WTC11 (cell line): ENCODE measurements at places on chromosomes 5 and 9. TPM values are rescaled to one million over a fixed set of nuclear protein-coding genes. Genes with fewer than 3 reads are reported as not detected.

DNA sequence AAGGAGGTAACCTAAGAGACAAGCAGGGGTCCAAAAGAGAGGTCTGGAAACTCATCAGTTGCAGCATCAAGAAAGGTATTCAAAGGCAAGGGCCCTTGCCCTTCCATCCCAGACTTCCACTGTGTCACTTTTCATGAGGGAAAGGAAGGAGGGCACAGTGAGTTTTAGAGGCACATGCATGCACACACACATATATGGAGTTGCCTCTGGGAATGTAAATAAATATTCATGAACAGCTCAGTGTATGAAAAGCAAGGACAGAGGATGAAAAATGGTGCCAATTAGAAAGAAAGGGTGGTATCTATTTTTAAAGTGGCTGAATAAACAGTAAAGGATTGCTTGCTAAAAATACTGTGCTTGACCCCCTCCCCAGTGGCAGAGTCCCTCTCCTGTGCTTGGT is 105.3 kb upstream of the LRRTM2 start:
- H3K27me3 ChIP-seq, result no peaks in the 10 kb centered on the region; the same call in 1 of the 2 replicates
- peaks cover 20% of the 10 kb centered on the region for H3K4me1 ChIP-seq
- H3K36me3 ChIP-seq, result no peaks in the 10 kb centered on the region
- H3K27ac ChIP-seq, result no peak overlapping the region

GRCh38 chr9:77975806-77976205 is 55.8 kb downstream of the GNAQ start:
- no peak overlapping the region for H3K4me3 ChIP-seq
- no peak for DNase-seq
- H3K27ac ChIP-seq, result 0 out of 2 replicates have a peak overlapping the region, but pooled peaks have one; percentile 8

- H3K4me3 ChIP-seq, result no peak overlapping the region
- no peak for DNase-seq
- no peaks in the 10 kb centered on the region for H3K27me3 ChIP-seq
- peaks cover 12% of the 10 kb centered on the region for H3K36me3 ChIP-seq
- H3K27ac ChIP-seq, result no peak overlapping the region
- peaks cover 28% of the 10 kb centered on the region for H3K4me1 ChIP-seq
Measured at GRCh38 chr9:4904322-4905134, 80.5 kb upstream of the JAK2 start.

DNA sequence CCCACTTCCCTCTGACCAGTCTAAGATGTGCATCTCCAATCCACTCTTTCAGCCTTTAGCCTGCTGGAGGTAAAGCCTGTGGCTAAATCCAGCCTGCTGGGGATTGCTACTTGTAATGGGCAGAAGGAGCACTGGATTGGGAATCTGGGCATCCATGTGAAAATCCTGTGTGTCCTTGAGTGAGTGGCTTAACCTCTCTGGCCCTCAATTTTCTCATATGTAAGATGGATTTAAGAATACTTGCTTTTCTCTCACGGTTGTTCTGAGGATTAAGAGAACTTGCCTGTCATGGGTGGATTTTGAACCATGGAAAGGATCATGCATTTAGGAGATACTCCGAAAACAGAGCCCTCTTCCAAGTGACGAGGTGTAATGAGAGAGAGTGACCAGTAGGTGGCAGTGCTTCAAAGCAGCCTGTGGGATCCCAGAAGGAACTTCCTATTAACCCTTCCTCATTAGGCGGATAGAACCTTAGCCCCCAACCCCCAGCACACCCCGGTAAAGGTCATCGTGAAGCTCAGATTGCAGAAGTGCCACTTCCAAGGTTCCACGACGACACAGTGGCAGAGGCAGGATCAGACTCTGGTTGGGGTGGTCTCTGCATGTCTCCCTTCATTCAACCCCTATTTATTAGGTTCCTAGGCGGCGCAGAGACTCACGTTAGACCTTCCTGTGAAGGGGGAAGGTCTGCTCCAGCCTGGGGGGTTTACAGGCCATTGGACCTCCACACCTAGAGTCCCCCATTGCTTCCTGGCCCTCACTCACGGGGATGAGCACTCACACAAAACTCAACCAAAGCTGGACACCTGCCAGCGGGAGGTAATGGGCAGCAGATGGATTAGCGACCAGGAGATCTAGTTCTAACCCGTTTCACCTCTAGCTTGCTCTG is 68.7 kb upstream of the ZNF618 start:
- peaks cover 7% of the 10 kb centered on the region; the same call in 1 of the 2 replicates for H3K4me1 ChIP-seq
- H3K27ac ChIP-seq, result no peak overlapping the region
- no peak overlapping the region for H3K4me3 ChIP-seq
- peak; percentile 67 for DNase-seq
- H3K36me3 ChIP-seq, result no peaks in the 10 kb centered on the region

DNA sequence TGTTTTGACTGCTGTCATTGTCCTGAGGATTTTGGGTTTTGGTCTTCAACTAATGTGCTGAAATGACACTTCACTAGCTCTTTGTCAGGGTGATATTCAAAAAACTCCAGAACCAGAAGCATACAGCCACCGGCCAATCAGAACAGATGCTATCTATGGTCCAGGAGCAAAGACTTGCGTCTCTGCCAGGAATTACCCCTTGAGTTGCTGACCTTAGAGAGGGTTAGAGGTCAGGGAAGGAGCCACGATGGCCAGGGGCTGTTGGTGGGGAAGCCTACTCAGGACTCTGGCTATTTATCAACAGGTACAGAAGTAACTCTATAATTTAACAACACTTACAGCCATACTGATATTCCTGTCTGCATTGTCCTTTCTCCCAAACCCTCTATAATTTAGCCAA is 356.8 kb downstream of the EFNA5 start:
- no peaks in the 10 kb centered on the region for H3K27me3 ChIP-seq
- peaks cover 6% of the 10 kb centered on the region for H3K4me1 ChIP-seq
- no peak overlapping the region for H3K4me3 ChIP-seq
- H3K36me3 ChIP-seq, result no peaks in the 10 kb centered on the region

Gene SMIM15
- total RNA-seq, result 41.9 to 43.3 TPM (median 42.5 TPM) in 3 replicates

Gene LHX3
- 0.11 TPM in 1 of 3 replicates, not detected in the others for total RNA-seq

DNA sequence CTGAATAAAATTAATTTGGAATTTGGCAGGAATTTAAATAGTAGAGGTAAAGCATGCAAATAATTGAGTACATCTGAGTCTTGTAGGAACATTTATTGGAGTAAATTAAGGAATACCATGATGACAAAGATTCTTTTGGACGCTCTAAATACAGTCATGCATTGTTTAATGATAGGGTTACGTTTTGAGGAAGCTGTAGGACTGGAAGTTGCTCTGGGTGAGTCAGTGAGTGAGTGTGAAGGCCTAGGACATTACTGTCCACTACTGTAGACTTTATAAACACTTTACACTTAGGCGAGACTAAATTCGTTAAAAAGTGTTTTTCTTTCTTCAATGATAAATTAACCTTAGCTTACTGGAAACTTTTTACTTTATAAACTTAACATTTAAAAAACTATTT is 113.0 kb downstream of the FAM170A start:
- H3K36me3 ChIP-seq, result no peaks in the 10 kb centered on the region
- H3K27me3 ChIP-seq, result no peaks in the 10 kb centered on the region
- 0 out of 2 replicates have a peak, but pooled peaks cover 2% of the 10 kb centered on the region for H3K4me1 ChIP-seq
- no peak overlapping the region for H3K4me3 ChIP-seq
- H3K27ac ChIP-seq, result no peak overlapping the region

- peaks cover 9% of the 10 kb centered on the region for H3K4me1 ChIP-seq
- no peak for DNase-seq
- H3K27ac ChIP-seq, result no peak overlapping the region
- H3K36me3 ChIP-seq, result no peaks in the 10 kb centered on the region
- H3K4me3 ChIP-seq, result no peak overlapping the region
Measured at GRCh38 chr5:107954254-107954653, 283.5 kb upstream of the EFNA5 start.

Gene ZBTB43
- 13.6 to 23.8 TPM (median 14.7 TPM) in 3 replicates for total RNA-seq

DNA sequence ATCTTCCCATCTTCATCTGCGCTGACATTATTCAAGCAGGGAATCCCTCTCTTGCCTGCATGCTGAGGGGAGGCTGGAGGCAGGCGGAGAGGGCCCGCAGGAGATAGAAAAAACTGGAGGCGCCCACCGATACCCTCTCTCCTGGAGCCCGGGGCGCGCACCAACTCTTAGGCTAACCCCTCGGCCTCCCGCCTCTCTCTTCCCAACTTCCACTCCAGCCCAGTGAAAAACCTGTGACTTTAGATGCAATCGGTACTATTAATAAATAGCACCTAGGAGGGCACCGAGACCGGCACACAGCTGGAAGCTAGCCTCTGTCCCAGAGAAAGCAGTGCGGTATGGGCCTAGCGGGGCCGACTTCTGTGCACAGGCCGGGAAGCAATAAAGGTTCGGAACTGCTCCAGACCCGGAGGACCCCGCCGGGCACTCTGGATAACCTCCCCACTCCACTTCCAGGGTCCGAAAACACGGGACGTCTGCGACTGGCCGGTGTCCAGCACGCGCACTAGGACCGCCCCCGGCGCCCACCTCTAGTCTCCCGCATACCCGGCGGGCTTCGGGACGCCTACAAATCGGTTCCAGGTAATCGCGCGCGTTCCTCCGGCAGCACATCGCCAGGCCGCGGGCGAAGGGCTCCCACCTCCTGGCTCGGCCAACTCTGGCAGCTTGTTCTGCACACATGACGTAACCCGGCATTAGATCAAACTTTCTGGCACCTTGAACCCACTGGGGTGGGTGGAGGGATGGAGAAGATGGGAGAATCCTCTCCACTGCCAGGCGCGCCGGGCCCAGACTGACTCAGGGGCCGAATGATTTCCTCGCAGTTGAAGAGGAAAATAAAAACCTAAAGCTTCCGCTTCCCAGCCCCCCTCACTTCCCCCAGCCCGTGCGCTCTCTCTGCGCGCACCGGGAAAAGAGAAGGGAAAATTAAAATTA is 1.4 kb downstream of the EFNA5 start:
- no peaks in the 10 kb centered on the region for H3K36me3 ChIP-seq
- peaks cover 26% of the 10 kb centered on the region for H3K4me1 ChIP-seq
- peak overlapping the region; percentile 92 for H3K4me3 ChIP-seq
- H3K27me3 ChIP-seq, result peaks cover 36% of the 10 kb centered on the region

- H3K36me3 ChIP-seq, result no peaks in the 10 kb centered on the region
- no peak overlapping the region for H3K27ac ChIP-seq
- no peak overlapping the region for H3K4me3 ChIP-seq
- H3K4me1 ChIP-seq, result no peaks in the 10 kb centered on the region
- no peaks in the 10 kb centered on the region for H3K27me3 ChIP-seq
- DNase-seq, result no peak
Measured at GRCh38 chr5:128224336-128224735, 140.8 kb downstream of the SLC12A2 start.

DNA sequence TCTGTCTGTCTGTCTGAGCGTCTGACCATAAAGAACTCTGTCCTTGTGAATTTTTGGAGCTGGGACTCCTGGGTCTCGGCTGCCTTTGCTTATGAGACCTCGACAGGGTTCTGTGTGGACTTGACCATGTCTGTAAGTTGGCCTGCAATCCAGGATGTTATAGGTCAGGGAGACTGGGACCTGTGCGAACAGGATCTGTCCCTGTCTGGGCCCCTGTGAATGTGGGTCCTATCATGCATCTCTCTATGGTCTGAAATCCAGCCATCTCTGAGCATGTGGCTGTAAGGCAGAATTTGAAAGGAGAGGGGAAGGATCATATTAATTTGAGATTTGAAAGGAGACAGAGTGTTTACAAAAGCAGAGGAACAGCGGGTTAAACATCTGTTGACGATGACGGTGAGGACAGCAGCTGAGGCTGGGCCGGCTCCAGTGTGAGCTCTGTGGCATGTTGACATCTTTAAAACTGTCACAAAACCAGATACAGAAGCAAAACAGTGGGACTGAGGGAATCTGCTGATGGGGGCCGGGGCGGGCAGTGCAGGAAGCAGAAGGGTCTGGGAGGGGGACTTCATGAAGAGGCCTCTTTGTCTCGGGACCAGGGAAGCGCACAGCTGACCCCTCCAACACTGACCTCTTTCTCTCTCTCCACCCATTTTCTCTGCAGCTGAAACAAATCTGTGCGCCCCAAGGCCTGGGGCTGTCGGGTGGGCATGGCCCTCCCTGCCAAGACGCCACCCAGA is 19.1 kb upstream of the MVB12B start:
- no peaks in the 10 kb centered on the region for H3K36me3 ChIP-seq
- H3K4me3 ChIP-seq, result no peak overlapping the region
- DNase-seq, result no peak
- H3K27ac ChIP-seq, result no peak overlapping the region
- H3K4me1 ChIP-seq, result 0 out of 2 replicates have a peak, but pooled peaks cover 2% of the 10 kb centered on the region

DNA sequence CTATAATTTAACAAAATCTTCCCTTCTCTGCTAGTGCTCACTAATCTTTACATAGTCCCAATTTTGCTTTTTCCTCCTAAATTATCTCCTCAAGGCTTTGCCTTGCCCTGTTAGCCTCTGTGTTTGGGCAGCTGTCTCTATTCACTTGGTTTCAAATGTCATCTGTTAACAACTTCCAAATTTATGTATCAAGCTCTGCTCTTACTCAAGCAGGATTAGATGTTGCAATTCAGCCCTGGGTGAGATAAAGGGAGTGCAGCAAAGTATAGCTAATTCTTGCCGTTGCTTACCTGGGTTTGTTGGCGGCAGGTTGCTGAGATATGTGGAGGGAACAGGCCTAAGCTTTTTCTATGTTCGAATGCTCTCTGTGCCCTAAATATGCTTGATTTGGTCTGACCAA is 483.8 kb downstream of the DMAC1 start:
- DNase-seq, result no peak
- H3K4me3 ChIP-seq, result no peak overlapping the region
- H3K27ac ChIP-seq, result no peak overlapping the region
- H3K4me1 ChIP-seq, result peaks cover 17% of the 10 kb centered on the region

DNA sequence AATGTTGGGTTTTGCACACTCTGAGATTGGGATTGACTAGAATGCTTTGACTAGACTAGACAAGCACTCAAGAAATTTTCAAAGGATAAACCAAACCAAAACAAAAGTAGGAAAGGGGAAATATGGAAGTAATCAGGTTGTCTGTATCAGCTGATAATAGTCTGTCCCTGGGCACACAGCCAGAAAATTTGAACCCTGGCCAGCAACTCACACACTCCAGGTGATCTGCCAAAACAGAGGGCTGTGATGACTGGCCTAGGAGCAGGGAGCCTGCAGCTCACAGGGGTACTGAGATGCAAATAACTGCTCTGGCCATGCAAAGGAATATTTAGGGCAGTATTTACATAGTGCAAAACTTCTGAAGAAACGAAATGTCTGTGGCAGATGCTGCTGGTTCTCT is 112.3 kb upstream of the SMIM23 start:
- H3K4me1 ChIP-seq, result peaks cover 14% of the 10 kb centered on the region
- DNase-seq, result no peak
- H3K27me3 ChIP-seq, result no peaks in the 10 kb centered on the region; the same call in 1 of the 2 replicates
- no peak overlapping the region for H3K4me3 ChIP-seq
- peaks cover 6% of the 10 kb centered on the region; the same call in 1 of the 2 replicates for H3K36me3 ChIP-seq
- no peak overlapping the region for H3K27ac ChIP-seq

GRCh38 chr5:109316634-109317033 is 93.1 kb downstream of the PJA2 start:
- no peaks in the 10 kb centered on the region for H3K36me3 ChIP-seq
- H3K27ac ChIP-seq, result no peak overlapping the region
- no peak for DNase-seq
- no peaks in the 10 kb centered on the region for H3K27me3 ChIP-seq

DNA sequence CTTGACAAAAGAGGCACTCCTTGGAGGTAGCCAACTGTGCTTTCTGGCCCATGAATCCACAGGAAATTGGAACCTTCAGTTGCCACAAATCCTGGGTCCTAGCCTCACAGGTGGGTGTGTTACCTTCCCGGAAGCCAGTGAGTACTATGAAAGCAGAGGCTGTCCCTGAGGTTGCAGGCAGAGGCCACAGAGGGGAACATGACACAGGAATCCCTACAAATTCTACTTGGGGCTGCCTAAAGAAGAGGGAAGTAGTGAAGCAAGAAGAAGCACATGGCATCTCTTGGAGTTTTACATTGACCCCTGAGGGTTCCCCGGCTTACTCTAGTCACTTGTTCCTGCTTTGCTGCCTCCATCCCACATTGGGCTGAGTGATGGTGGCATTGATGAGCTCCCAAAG is 2.6 kb downstream of the SLC22A5 start:
- H3K27ac ChIP-seq, result no peak overlapping the region
- H3K36me3 ChIP-seq, result no peaks in the 10 kb centered on the region
- H3K27me3 ChIP-seq, result peaks cover 16% of the 10 kb centered on the region
- no peak overlapping the region for H3K4me3 ChIP-seq
- no peak for DNase-seq
- H3K4me1 ChIP-seq, result peaks cover 9% of the 10 kb centered on the region

Gene CKS2
- 299 to 319 TPM (median 313 TPM) in 3 replicates for total RNA-seq
